ENCODE measurements at places on chromosomes 6 and 20.

DNA sequence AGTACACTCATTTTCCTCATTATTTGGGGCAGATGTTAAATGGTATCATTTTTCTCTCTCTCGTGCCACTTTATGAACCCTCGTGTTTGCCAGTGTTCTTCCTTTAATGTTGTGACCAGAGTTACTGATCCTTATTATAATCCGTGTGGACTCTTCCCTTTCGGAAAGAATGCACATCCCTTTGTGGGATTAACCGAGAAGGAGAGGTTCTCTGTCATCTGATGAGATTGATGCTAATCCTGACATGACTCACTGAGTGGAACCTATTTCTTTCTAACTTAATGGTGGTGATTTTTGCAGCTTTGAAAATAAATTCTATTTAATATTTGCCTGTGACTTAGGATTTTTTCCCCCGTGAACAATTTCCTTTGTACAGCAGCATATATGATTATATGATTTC, 300.0 kb upstream of the MAN1A1 start:
- DNase-seq = no peak

DNA sequence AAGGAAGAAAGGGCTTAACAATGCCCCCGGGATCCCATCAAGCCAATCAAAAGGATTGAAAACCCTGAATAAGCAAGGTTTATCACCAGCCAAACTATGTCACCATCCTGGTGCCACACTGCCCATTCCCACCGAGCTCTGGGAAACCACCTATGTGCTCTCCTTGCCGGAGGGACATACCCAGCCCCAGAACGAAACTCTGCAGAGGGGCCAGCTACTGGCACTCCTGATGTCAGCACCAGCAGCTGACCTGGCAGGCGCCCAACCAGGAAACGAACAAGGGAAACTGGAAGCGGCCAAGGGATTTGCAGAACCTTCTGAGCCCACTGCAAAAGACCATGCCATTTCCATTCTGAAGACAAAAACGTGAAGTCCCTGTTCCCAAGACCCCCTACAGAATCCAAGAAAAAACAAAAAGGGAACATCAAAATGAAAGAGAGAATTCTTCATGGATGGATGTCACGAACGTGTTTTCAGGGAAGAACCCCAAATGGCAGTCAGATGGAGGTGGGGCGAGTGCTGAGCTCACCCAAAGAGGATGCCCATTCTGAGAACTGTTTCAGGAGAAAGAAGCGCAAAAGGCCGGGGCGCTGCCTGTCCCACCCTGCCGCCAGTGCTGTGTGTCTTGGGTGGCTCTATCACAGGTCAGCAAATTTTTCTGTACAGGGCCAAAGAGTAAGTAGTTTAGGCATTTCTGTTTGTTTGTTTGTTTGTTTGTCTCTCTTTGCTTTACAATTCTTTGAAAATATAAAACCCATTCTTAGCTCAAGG, 305.2 kb downstream of the ESR1 start:
- DNase-seq = peak; percentile 40

GRCh38 chr6:19880066-19880465, 42.9 kb downstream of the ID4 start:
- DNase-seq = no peak

- DNase-seq = no peak
Observed at GRCh38 chr6:17161076-17161475, 59.2 kb downstream of the STMND1 start.

DNA sequence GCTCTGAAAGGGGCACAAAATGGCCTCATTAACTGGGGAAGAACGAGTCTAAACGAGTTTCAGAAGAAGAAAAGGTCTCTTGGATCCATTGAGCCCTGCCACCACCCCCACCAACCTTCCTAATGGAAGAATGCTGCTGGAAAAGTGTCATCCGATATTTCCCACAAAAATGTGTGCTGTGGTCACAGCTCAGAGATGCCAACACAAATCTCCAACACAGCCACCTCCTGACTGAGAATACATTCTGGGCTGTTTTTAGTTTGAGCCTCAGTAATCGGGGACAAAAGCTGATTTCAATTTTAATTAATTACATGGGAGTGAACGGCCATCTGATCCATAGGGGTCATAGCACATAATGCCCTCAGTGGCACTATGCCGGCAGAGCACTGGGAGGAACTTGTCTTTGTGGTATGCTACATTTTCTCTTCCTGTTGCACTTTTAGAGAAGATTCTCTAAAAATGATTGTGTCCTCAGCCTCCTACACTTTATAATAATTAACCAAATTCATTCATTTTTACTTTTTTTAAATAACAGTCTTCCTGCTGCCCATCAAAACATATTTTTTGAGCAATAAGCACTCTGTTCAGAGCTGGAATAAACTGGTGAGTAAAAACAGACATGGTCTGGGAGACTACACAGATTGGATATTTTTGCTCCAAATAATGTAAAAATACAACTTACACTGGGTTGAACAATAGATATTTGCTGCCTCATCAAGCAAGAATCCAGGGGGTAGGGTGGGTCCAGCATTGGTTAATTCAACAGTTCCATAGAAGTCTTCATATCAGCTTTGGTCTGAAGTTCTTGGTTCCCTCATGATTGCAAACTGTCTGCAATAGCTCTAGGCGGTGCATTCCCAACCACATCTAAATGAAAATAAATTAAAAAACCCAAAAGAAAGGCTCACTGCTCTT, 143.6 kb upstream of the TMEM170B start:
- no peak for DNase-seq

GRCh38 chr20:53343448-53343847, 250.2 kb downstream of the ZNF217 start:
- no peak for DNase-seq

GRCh38 chr20:49516916-49517804, 34.7 kb upstream of the KCNB1 start:
- no peak for DNase-seq

GRCh38 chr20:45949542-45950329, 15.3 kb downstream of the PCIF1 start:
- no peak for DNase-seq

Measured in globus pallidus (tissue), 1 donor.